ENCODE measurements at places on chromosomes 5 and 9.
A peak's percentile ranks its signal among the peaks of the same experiment; 100 is the strongest.

GRCh38 chr5:146027751-146028150, 77.6 kb downstream of the PLAC8L1 start:
- DNase-seq = no peak

DNA sequence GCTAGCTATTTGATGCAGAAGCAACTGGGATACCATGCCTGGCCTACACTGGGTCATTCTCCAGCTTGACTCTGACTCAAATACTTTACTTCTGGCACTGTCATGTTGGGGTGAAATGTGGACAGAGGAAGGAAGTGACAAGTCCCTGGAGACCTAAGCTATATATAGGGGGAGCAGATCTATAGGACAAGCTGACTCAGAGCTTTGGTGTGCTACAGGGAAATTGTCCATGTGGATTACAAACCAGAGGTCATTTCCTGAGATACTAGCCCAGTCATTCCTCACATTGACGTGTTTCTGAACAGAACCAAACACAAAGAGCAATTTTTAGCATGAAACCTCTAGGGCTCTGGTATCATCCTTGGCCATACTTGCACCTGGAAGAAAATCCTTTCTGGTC, 531.6 kb upstream of the CLINT1 start:
- DNase-seq = no peak

- DNase-seq = no peak
These were observed 17.5 kb downstream of the GOLPH3 start for GRCh38 chr5:32156635-32157034.

DNA sequence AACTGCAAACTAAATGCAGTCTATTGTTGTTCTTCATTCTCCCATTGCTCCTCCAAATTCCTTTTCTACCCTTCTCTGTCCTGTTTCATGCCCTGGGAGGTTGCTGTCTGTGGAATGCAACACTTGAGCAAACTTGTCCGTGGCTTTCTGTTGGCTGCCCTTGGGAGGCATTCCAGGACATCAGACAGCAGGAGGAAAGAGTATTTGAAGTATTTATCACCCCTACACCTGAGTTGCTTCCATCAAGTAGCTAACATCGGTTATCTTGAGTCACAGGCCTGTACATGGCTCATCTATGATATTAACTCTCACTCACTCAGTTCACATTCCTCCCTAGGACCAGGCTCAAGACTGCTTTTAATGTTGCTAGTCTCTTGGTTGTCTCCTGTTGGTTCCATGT, 803.4 kb upstream of the CDH6 start:
- no peak for DNase-seq

GRCh38 chr9:120928015-120928482, 1.5 kb upstream of the TRAF1 start:
- DNase-seq = no peak

GRCh38 chr9:34457266-34458012, 931 bp downstream of the FAM219A start:
- peak; percentile 19 for DNase-seq

- no peak for DNase-seq
These were observed 8.8 kb downstream of the CSNK1G3 start for GRCh38 chr5:123520677-123521247.

DNA sequence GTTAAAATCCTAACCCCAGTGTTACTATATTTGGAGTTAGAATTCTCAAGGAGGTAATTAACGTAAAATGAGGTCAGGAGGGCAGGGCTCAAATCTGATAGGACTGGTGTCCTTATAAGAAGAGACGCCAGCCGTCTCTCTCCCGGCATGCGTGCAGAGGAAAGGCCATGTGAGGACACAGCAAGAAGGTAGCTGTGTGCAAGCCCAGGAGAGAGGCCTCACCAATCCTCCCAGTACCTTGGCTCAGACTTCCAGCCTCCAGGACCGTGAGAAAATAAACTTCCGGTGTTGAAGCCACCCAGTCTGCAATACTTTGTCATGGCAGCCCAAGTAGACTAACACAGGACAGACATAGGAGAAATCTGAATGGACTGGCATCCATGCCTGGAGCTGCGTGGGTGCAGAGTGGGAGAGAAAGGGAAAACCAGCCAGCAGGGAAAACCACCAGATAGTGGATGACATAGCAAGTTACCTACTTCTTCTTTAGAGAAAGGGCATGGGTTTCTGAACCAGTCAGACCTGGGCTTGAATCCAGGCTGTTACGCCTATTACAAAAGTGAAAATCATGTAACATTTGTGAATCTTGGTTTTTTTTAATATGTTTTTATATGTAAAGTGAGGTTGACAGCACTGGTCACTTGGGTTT, 89.2 kb downstream of the FSTL4 start:
- DNase-seq = no peak

DNA sequence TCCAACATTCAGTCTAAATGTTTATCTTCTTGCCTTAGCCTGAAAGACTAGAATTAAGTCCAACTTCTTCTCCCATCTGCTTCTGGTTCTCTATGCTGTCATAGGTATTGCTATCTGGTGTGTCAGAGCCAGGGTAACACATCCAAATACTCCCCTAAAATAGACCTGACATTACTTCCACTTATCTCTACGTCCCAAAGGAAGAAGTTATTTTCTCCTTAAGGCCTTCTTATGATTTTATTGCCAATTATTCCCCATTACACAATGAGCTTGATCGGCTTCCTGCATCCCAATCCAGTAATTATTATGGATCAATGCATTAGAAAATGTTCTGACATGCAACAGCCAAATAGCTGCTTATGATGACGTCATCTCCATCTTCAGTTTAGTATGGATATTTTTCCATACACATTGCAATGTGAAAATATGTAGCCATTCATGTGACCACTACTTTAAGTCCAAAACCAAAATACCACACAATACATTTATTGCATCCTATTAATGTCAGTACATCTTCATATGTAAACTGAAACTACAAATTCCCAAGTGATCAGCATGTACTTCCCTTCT, 555.5 kb downstream of the MAT2B start:
- DNase-seq = no peak

DNA sequence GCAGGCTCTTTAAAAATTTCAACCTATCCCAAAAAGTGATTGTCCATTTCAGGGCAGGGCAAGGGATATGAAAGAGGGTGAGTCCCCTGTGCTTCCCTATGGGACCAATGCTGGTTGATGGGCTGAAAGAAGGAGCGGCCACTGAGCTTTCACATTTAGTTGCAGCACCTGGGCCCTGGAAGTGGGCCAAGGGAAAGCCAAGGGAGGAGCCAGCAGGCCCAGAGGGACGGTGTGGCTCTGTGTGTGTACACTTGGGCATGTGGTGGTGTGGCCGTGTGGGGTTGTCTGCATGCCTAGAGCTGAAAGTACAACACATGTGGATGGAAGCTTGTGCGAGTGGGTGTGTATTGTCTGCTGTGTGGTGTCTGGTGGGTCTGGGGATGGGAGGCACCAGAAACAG, 14.0 kb upstream of the PSMD5 start:
- DNase-seq = no peak

GRCh38 chr5:10586555-10586954, 22.7 kb downstream of the ANKRD33B start:
- no peak for DNase-seq

- DNase-seq = no peak
These were observed 64.5 kb upstream of the PPARGC1B start for GRCh38 chr5:149665416-149666175.

GRCh38 chr5:124908581-124909451, 162.4 kb upstream of the ZNF608 start:
- peak; percentile 18 for DNase-seq

GRCh38 chr9:95508968-95509850, 7.6 kb downstream of the PTCH1 start:
- DNase-seq = peak; percentile 72
